ENCODE measurements at places on chromosomes 1 and 21.

DNA sequence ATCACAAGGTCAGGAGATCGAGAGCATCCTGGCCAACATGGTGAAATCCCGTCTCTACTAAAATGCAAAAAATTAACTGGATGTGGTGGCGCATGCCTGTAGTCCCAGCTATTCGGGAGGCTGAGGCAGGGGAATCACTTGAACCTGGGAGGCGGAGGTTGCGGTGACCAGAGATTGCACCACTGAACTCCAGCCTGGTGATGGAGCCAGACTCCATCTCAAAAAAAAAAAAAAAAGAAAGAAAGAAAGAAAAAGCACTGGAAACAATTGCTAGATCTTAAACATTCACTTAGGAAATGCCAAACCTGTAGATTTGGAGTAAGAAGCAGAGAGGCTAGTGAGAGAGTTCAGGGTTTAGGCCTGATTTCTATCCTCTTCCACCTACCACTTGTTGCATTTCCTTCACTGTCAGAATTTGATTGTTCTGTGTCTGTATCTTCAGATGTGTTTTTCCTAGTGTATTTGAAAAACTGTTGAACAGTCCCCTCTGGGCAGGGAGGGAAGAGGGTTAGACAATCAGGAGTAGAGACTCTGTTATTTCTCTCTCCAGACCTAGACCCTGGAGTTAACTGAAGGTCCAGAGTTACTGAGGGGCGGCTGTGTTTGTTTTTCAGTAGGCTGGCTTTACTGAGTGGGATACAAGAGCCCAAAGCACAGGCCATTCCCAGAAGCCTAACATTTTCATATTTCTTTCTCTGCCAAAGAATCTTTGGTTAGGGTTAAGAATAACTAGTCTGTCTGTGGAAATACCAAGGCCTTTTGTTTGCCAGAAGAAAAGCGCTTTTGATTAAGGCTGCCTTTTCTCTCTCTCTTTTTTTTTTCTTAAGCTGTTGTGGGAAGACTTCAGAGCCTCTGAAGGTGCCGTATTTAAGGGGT is 31.1 kb upstream of the MACF1 start:
- DNase-seq: no peak

DNA sequence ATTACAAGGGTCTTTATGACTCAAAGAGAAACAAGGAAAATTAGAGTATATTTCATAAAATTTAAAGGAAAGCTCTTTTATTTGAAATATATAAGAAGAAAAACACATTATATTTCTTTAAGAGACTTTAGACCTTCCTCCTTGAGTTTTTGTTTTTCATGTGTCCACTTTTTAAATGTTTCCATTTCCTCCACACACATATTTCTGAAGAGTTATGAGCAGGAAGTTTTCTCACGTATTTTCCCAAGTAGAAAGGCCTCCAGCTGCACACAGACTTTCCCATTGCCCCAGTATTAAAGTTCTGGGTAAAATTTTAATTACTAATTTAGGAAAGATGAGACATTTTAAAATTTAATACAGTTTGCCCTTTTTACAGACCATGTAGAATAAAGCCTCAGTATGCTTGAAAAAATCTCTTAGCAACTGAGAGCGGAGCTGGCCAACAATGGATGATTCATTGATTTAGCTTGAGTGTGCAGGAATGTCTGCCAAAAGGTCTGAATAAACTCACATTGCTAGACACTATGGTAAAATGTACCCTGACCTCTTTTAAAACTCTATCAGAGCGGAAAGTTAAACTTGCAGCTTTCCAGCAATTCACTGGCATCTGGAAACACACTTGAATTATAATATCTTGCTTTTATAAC is 57.9 kb downstream of the DDAH1 start:
- no peak for DNase-seq

DNA sequence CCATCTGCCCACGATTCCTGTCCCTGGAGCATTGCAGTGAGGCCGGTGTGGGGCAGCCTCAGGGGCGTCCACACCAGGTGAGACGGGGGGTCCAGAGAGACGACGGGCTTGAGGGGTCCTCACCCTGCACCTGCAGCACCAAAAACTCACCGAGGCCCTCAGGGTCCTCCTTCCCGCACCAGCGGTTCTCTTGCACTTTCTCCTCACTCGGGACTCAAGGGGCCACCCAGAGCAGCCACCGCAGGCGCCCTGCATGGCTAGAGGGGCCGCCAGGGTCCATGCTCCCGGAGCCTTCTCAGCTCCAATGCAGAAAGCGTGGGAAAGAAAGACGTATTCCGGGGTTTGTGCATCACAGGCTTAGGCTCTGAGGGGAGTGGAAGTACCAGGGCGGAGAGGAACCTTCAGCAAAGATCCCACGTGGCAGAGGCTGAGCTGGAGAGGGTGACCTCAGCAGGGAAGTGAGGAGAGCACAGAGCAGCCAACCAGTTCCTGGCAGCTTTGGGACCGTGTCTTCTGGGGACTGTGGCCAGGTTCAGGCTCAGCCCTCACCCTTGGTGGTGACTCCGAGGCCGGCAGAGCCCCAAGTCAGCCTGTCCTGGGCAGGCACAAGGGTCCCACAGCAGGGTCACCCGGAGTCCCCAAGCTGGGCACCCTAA is 19.5 kb upstream of the COL6A2 start:
- DNase-seq: no peak

DNA sequence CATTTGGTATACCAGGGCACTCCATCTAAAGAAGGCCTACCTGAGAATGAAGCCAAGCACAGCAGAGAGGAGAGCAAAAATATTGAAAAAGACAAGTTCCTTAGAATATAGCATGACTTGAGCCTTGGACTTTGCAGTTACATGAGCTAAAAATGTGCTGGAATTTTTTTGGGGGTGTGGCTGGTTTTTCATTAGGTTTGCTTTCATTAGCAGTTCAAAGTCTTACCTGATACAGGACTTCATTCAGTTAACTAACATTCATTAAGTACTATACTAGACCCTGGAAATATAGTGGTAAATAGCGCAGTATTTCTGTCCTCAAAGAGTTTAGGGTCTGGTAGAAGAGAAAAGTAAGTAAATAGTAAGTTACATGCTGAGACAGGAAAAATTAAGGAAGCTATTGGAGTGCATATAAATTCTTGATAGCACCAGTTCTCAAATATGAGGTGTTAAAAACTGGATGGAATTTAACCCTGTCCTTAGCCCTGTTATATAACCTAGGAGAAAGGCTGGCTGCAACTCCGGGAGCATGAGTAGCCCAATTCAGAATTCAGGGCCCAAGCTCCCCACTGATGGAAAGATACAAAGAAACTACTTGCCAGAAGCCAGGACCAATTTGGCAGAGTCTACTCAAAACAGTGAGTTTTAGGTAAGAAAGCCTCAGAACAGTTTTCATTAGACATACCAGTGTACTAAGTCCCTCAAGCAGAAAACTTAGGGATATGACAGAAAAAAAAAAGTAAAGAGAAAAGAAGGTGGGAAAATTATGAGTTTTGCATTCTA is 3.1 kb upstream of the DOCK7 start:
- no peak for DNase-seq

DNA sequence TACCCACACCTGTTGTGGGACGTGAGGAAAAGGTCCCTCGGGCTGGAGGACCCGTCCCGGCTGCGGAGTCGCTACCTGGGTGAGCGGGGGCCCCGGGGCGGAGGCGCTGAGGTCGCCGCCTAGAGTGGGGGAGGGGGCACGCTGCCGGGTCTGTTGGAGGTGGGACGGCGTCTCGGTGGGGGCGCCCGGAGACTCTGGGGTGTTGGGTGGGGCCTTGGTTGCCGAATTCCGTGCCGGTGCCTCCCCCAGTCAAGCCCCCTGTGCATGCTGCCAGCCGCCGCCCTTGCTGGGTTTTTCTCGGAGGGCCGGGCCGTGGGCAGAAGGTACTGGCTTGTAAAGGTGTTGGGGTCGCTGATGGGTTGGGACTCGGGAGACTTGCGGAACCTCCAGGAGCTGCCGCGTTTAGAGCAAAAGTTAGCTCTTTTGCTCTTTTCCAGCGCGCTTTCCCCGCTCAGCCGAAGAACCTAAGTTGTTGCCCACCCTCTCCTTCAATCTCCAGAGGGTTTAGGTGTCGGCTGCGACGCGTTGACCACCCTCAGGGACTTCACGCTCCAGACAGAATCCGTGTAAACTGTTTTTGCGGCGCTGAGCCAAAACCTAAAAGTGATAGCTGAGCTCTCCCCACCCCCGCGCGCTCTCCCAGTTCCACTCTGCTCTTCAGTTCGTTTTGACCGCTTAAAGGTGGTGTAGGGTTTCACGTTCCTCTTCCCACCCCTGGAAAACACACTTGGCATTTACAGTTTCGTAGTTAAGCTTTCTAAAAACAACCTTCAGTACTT is at the start of gene MPC2:
Gene MPC2, minus strand, starts transcription at position 143 of the 779 bp plus-strand sequence. CDS start 1,231 bp downstream, outside the sequence.
- peak; percentile 61 for DNase-seq

DNA sequence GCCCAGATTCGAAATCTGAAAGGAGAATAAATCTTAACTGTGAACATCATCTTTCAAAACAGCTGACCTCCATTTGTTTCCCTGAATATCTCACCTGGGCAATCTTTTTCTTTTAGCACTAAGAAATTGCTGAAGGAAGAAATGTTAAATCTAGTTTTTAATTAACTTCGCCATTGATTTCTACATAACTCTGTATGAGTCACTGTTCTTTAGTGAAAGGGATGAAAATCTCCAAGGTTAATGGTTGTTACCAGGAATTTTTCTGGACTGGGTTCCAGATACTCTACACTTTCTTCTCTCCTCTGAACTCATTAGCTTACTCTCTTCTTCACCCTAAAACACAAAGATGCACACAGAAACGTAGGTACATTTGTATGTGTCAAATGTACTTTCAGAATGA is 235.7 kb downstream of the BACH1 start:
- DNase-seq: no peak

DNA sequence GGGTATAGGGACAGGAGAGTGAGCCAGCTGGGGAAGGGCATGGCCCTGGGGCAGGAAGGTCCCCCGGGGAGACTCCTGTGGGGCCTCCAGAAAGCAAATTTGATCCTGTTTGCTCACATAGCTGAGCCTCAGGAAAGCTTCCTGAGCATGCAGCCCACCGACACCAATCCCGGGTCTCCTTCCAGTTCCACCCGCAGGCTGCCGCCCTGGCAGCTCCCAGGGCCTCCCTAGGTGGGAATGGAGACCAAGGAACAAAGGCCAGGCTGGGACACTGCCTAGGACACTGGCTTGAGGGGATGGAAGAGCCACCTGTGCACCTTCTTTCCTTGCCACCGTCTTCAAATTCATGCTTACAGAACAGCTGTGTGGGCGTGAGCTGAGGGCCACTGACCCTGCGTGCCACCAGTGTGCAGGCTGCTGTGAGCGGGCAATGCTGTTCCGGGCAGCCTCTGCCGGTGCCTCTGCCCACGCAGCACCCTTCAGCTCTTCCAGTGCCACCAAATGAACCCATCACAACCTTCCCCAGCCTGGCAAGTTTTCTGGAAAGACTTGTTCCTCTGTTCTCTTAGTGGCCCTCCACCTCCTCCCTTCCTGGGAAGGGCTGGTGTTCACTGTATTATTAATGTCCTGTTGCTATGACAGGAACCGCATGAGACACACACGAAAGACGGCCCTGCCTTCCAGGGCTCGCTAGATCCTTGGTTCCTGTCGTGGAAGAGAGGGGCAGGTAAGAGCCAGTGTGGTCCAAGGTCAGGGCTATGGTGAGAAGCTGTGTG is 53.6 kb downstream of the ACBD3 start:
- no peak for DNase-seq

DNA sequence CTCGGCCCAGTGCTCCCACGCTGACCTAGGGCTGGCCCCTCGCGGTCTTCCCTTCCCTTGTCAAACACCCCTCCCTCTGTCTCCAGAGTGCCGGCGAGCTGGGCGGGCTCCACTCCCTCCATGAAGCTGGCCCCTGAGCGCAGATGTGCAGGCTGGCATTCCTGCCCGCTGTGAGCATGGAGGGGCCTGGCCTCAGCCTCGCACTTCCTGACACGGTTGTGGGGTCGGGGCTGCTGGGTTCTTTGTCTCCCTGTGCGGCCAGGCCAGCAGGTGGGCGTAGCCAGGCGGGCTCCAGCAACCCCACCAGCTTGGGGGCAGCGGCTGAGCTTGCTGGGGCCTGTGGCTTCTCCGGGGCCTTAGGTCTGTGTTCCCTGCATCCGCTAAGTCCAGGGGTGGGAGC is 14.2 kb upstream of the PEX10 start:
- DNase-seq: no peak

GRCh38 chr1:210695026-210695425 is 366.3 kb downstream of the HHAT start:
- no peak for DNase-seq

DNA sequence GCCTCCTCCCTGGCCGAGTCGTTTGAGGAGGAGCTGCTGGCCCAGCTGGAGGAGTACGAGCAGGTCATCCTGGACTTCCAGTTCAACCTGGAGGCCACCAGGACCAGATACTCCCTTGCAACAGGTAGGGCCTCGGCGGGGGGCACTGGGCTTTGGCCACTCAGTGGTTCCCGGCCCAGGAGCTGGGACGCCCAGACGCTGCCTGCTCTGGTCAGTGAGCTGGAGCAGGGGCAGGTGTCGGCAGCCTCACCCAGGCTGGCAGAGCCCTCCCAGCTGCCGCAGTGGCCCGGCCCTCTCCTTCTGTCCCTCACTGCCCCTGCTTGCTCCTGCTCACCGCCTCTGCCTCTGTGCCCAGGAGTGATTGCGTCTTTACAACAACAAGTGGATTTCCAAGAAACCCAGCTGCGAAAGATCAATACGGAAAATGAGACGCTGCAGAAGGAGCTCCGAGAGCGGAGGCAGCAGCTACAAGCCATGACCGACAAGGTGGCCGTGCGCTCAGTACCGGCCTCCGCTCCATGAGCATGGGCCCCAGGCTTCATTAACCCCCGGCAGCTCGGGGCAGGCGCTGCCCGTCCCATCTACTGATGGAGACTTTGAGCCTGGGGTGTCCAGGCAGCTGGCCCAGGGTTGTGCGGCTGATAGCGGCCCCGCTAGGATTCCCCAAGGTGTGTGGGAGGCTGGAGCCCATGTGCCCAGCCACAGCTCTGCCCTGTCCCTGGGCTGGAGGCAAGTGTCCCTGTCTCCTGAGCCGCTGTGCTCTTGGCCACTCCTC is 9.0 kb upstream of the SMIM1 start:
- no peak for DNase-seq

DNA sequence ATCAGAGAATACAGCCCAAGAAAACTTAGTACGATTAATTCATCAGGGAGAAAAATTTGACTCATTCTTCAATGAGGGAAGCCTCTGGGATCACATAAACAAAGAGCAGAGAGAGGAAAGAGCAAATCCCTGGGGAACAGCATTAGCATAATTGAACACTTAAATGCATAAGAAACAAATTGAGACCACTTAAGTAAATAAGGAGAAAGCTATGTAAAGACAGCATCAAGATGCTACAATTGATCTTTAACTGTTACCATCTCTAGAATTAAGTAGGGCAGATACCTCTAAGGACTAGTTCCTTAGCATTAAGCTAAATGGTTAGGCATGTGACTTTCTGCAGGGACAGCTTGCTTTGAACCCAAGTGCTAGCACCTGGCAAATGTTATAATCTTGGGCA is 265.1 kb upstream of the NEGR1 start:
- DNase-seq: no peak

GRCh38 chr1:224357626-224358124 is 996 bp downstream of the CNIH4 start:
- DNase-seq: no peak

Data from DMS79 treated with DMSO at 0.1 percent for 48 hours (cell line).